Activated T-cell treated with anti-CD3 and anti-CD28 coated beads, Interleukin-2, amount 50 U/mL, for 24 hours (primary cell): ENCODE measurements at places on chromosomes 3 and 15.

DNA sequence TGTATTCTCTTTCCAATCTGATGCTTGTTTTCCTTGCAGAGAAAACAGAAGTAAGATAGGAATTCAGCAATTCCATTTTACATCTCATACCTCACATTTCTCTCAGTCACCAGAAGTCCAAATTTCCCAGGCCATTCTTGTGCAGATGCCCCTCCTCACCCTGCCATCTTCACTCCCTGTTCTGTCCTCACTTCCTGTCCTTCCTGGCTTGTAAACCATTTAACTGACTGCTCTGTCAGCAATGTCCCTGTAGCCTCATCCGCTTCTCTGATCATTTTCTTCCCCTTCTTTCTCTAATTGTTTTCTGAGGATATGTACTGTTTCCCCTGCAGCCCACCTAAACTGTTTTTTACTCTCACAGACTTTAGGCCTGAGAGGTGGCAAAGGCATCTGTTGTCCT lies 40.3 kb downstream of the BLM start:
- no peaks in the 10 kb centered on the region for H3K27me3 ChIP-seq
- H3K4me3 ChIP-seq, result no peak overlapping the region
- peak overlapping the region; percentile 0 for H3K27ac ChIP-seq

DNA sequence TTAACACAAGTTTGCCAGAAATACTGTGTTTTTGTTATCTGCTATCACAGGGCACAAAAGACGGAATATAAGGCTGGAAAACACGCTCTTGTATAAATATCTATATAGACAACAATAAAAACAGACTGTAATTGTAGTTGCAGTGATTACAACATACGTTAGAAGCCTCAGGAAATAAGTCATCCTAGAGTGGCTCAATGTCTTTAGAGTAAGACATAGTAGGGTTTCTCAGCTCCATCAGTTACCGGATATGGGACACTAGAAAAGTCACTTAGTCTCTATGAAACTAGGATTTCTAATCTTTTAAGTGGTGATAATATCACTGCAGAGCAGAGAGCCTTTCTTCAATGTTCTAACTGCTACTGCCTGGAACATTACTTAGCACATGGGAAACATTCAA lies 208.8 kb downstream of the STAG1 start:
- H3K27ac ChIP-seq, result no peak overlapping the region
- H3K36me3 ChIP-seq, result peaks cover 23% of the 10 kb centered on the region
- no peak overlapping the region for H3K4me3 ChIP-seq
- H3K27me3 ChIP-seq, result no peaks in the 10 kb centered on the region

DNA sequence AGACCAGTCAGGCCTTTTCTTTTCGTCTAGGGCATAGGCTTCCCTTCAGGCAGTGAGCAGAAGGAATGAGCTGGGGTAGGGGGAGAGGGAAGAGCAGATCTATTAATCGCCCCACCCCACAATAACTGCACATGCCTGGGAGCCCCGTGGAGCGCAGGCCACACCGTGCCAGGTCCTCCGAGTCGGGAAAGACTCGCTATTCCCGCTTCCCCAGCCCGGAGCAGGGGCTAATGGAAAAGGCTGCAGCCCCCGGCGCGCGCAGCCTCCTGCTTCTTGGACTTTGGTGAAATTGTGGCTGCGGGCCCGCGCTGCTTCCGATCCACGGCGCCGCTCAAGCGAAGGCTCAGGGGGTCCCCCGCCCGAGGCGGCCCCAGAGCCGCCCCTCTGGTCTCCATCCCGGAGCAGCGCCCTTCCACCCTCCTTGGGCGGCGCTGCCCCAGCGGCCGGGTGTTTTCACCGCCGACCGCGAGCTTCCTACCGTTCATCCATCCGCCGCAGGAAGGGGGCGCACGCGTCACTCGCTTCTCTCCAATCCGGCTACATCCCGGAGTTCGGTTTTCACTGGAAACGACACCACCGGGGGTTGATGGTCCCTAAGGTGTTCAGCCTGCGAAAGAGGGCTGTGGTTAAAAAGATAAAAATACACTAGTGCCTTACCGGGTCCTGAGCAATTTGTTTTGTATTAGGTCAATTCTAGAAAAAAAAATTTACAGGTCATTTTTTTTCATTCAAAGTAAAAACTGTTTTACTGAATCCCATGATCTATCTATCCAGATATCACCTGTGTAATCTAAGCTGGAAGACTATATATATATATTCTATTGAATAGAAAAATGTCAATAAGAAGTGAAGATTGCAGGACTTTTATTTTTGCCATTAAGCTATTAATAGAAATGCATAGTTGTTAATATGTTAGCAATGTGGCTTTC lies 4.4 kb upstream of the SYNM start:
- H3K4me3 ChIP-seq, result no peak overlapping the region
- peak; percentile 57 for DNase-seq
- H3K27me3 ChIP-seq, result peaks cover 57% of the 10 kb centered on the region

DNA sequence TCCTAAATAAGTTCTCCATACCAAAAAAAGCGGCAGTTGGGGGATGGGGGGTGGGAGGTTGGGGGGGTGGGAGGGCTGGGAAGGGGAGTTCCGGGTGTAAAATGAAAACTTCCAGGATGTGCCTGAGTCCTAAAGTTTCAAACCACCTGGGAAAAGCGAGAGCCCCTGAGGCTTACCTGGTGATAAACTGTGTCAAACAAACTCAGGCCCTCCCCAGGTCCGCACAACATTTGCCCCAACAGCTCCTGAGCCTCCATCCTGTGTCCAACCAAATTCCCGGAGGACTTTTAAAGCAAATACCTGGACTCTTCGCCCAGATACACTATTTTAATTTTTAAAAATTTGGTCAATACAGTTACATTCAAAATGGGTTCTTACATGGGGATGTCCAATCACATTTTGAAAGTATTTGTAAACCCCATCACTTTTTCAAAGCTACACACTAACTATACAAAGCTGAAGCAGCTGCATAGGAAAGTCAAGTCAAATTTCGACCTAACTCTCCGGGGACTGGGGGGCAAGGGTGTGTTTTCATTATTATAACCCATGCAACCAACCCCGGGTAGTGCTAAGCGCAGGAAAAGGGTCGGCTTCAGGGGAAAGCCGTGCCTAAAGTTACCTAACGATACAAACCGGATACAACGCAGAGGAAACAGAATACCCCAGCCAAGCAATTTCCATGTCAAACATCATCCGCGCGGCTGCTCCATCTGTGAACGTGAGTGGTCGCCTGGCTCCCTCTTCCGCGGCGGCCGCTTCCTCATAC lies 685 bp upstream of the FOXB1 start:
- peaks cover 48% of the 10 kb centered on the region for H3K4me1 ChIP-seq
- no peak overlapping the region for H3K27ac ChIP-seq
- peaks cover 97% of the 10 kb centered on the region for H3K27me3 ChIP-seq
- H3K4me3 ChIP-seq, result peak overlapping the region; percentile 82

DNA sequence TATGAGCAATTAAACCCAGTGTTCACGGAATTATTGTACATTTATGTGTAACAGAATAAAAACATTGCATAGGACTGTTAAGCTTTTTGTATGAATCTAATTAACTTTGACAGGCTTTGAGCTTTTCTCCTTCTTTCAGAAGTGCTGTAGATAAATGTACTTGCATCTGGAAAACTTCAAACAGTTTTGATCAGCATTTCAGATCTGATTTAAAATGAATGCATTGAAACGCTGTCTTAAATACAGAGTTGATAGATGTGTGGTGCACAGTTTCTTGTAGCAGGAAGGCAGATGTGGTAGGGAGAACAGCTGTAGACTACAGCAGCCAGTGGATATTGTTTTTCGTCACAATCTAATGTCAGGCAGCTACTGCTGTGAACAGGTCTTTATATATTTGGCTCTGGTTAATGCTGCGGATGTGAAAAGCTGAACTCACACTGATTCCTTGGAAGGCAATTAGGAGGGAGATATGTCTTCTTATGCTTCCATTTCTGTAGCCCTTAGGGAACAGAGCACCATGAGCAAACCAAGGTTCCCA lies 193.8 kb upstream of the GOLIM4 start:
- H3K4me1 ChIP-seq, result no peaks in the 10 kb centered on the region
- no peak overlapping the region for H3K27ac ChIP-seq
- H3K27me3 ChIP-seq, result no peaks in the 10 kb centered on the region
- H3K4me3 ChIP-seq, result no peak overlapping the region

DNA sequence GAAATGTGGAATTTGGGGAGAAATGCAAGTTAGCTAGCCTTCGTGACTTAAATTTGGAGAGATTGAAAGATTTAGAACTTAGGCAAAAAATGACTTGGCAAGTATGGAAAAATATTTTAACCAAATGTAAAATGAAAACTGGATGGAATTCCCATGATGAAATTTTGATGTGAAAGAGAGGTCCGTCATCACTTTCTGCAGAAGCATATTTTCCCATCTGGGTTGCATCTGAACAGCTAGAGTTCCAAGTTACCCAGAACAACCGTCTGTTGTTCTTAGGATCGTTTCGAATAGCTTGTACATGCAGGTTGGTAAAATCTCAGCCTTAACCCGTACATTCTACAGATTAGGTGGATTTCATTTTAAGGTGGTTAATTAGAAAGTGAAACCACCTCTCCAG lies 136.3 kb downstream of the GHSR start:
- peaks cover 64% of the 10 kb centered on the region for H3K36me3 ChIP-seq
- H3K4me1 ChIP-seq, result peaks cover 4% of the 10 kb centered on the region
- no peak overlapping the region for H3K4me3 ChIP-seq
- H3K27ac ChIP-seq, result no peak overlapping the region

DNA sequence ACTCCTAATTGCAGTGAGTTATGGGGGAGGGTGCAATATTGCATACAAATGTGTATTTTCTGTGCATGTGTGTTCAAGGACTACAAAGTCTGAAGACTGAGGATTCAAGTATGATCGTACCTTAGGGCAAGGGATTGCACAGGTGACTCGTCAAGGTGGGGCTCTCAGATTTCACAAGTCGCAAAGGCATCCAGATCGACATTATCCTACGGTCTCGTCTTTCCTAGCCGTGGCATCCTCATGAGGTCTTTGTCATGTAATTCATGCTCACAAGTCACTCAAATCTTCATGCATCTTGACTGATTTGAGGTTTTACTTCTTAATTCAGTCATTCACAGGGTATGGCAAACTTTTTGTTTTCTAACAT lies 191.4 kb upstream of the HES1 start:
- H3K27me3 ChIP-seq, result peaks cover 31% of the 10 kb centered on the region
- H3K4me3 ChIP-seq, result no peak overlapping the region
- H3K36me3 ChIP-seq, result no peaks in the 10 kb centered on the region
- H3K27ac ChIP-seq, result no peak overlapping the region
- no peaks in the 10 kb centered on the region for H3K4me1 ChIP-seq

DNA sequence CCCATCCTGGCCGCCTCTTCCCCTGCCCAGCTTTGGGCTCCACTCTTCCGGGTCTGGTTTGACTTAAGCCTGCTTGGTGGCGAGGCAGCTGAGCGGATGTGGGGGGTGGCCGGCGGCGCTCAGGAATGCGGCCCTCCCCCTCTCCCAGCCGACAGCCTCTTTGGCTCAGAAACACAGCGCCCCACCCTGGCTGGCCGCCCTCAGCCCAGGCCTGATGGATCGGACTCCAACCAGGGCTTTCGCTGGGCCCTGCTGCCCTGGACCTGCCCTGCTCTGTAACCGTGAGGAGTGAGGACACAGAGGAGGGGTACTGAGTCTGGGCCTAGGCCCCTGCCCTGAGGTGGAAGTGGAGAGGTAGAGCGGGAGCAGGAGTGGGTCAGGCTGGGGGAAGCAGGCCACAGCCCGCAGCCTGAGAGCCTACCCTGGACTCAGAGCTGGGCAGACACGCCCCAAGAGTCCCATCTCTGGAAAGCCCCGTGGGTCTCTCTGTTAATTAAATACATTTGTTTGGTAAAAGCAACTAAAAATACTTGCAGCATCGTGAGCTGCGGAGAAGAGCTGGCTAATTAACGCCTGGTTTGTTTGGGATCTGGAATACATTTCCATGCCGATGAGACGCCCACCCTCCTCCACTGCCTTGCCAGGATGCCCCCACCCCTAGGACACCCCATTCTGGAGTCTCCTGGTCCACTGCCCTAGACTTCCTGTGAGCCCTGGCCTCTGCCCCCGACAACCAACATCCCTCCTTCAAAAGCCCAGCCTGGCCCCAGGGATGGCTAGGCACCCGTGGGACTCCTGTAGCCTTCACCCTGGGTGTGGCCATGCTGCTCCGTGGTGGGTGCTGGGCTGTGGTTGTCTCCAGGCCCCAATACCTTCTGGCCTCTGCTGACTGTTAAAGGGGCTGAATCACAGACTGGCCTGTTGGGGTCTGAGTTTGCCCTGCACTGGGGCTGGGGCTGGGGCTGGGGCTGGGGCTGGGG lies 19.6 kb downstream of the PLXNA1 start:
- no peak overlapping the region for H3K27ac ChIP-seq
- H3K27me3 ChIP-seq, result no peaks in the 10 kb centered on the region
- H3K4me1 ChIP-seq, result no peaks in the 10 kb centered on the region
- DNase-seq, result no peak
- H3K36me3 ChIP-seq, result peaks cover 12% of the 10 kb centered on the region

- H3K4me1 ChIP-seq, result no peaks in the 10 kb centered on the region
- H3K27ac ChIP-seq, result no peak overlapping the region
- DNase-seq, result no peak
- H3K36me3 ChIP-seq, result peaks cover 43% of the 10 kb centered on the region
- H3K27me3 ChIP-seq, result no peaks in the 10 kb centered on the region
- no peak overlapping the region for H3K4me3 ChIP-seq
Measured at GRCh38 chr15:49573421-49573820, 47.2 kb downstream of the FAM227B start.

- H3K4me1 ChIP-seq, result peaks cover 59% of the 10 kb centered on the region
- H3K4me3 ChIP-seq, result peak within 1 kb of the TSS; percentile 88
- peaks cover 24% of the 10 kb centered on the region for H3K36me3 ChIP-seq
- DNase-seq, result no peak
- H3K27ac ChIP-seq, result peak within 1 kb of the TSS; percentile 93
- no peaks in the 10 kb centered on the region for H3K27me3 ChIP-seq
Measured at GRCh38 chr15:90868261-90868689, at the start of gene FURIN. FURIN (plus strand) TSS chr15:90868588; CDS start chr15:90875741, 7,153 bp downstream.

DNA sequence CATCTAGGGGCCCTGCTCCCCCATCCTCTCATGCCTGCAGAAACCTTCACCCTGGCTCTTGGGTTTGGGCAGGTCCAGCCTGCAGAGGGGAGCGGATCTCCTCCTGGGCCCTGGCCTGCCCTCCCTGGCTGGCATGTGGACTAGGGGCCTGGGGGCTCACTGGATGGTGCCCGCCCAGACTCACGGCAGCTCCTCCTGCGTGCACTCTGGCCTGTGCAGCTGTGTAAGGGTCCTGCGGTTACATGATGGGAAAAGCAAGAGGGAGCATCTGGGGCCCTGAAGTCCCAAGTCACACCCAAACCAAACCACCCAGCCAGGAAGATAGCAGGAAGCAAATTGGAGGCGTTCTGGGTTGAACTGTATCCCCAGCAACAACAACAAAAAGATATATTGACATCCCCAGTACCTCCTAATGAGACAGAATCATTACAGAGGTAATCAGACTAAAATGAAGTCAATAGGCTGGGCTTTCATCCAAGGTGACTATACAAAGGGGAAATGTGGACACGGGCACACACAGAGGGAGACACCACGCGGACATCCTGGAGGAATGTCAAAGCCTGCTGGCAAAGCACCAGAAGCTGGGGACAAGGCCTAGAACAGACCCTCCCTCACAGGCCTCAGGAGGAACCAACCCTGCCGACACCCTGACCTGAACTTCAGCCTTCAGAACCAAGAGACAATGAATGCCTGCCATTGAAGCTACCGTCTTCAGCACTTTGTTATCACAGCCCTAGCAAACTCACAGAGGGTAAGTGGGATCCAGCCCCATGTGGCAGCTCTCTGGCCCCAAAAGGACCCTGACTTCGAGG lies 10.4 kb upstream of the CLK3 start:
- DNase-seq, result no peak
- no peaks in the 10 kb centered on the region for H3K27me3 ChIP-seq
- no peak overlapping the region for H3K27ac ChIP-seq
- no peaks in the 10 kb centered on the region for H3K4me1 ChIP-seq
- H3K36me3 ChIP-seq, result no peaks in the 10 kb centered on the region
